ENCODE measurements at places on chromosomes 1 and 21.

GRCh38 chr1:161781995-161782394 lies 15.9 kb downstream of the ATF6 start:
- no peak for DNase-seq

DNA sequence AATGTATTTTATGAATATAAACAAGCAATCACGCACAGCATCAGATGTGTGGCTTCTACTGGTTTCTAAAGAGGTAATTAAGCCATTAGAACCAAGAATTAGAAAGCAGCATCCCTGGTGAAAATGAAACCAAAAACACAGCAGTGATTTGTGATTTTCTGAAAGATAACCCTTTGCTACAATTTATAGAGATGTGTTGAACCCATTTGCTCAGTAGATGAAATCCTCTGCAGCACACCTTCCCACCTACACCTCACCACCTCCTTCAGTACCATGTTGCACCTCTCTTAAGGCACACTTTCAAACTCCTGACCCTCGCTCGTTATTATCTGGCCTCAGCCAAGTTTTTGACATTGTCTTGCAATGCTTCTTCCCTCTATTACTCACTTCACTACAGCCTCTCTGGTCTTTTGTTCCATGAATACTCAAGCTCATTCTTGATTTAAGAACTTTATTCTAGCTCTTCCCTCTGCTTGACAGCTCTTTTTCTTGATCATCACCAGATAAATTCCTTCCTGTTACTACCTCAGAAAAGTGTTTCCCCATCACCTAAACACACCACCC lies 38.6 kb downstream of the NSL1 start:
- no peak for DNase-seq

DNA sequence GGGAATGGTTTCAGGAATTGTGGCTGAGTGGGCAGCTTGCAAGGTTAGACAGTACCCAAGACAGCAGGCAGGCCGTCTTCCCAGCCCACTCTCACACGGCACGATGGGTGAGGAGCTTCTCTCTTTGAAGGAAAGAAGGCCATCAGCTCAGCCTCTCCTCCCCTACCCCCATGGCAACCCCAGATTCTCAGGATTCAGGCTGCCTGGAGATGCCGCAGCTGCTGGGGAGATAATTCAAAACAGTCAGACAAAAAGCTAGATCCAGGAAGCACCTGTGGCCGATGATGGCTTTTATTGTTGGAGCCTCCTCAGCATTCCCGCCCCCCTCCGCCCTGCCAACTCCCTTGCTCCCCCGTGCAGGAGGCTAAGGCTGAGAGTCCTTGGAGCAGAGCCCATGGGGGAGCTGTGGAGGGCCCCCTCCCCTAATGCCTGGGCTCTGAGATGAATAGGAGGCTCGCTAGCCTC lies 220.5 kb downstream of the TRABD2B start:
- DNase-seq = no peak

- DNase-seq = peak; percentile 69
Observed at GRCh38 chr1:233543338-233544255, 70.3 kb upstream of the KCNK1 start.

GRCh38 chr1:201414051-201414738 lies 7.3 kb downstream of the TNNI1 start:
- DNase-seq = no peak

DNA sequence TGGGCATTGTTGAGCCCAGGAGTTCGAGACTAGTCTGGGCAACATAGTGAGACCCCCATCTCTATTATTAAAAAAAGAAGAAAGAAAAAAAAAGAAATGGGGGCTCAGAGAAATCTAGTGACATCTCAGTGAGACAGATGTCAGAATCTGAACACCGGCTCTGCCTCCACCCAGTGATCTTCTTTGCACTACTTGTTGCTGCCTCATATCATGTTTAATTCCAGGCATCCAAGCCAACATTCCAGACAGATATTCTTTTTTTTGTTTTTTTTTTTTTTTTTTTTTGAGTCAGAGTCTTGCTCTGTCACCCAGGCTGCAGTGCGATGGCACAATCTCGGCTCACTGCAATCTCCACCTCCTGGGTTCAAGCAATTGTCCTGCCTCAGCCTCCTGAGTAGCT lies 5.0 kb upstream of the ARL8A start:
- DNase-seq = no peak

DNA sequence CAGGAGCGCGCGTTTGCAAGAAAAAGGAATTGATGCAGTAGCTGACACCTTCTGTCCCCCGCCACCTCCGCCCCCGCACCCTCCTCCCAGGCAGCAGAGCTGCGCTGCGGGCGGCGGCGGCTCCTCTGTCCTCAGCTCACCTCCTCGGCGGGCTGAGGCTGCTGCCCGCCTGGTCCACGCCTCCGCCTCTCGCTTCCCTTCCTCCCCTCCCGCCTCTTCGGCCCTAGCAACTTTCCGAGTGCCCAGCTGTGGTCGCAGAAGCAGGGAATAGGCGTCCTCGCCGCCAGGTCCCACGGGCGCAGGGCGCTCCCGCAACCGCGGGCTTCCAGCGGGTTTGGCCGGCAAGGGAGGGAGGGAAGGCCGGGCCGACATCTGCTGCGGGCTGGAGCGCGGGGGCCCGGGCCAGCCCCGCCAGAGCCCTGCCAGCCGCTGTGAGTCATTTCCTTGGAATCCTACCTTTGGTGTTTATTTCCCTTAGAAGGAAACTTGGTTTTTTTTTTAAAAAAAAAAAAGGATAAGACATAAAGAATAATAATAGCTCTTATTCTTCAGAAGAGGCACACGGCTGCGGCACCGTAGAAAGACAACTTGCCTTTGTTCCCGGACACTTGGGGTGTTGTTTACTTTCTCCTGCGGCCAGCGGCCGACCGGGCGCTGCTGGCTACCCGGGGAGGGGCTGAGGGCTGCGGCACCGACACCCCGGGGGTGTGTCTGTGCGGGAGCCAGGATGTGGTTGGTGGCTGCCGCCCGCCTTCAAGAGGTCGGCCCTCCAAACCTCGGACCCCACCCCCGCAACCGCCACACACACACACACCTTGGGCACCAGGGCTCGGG lies 1.1 kb downstream of the SERTAD4 start:
- peak; percentile 47 for DNase-seq

GRCh38 chr1:86504137-86504479 lies 35.4 kb downstream of the CLCA1 start:
- peak; percentile 19 for DNase-seq

DNA sequence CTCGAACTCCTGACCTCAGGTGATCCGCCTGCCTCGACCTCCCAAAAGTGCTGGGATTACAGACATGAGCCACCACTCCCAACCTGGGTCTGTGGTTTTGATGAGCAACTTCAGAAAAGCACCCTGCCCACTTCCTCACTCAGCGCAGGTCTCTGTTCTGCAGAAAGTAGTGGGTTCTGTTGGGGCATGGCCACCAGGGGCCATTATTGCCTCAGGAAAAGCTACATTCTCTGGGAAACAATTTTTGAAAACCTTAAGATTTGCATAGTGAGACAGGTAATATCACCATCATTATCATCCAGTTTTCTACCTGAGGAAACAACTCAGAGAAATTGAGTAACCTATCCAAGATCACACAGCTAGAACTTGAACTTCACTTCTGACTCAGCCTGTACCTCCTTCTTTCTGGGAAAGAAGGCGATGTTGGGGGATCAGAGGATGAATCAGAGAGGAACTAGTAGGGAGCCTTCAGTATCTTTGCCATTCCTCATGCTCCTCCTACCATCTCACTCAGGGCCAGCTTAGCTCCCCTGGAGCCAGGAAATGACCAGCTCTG lies 7.1 kb upstream of the NES start:
- no peak for DNase-seq

GRCh38 chr1:203954788-203955552 lies 93.6 kb downstream of the SNRPE start:
- no peak for DNase-seq

GRCh38 chr1:181413836-181414235 lies 69.5 kb upstream of the CACNA1E start:
- no peak for DNase-seq

DNA sequence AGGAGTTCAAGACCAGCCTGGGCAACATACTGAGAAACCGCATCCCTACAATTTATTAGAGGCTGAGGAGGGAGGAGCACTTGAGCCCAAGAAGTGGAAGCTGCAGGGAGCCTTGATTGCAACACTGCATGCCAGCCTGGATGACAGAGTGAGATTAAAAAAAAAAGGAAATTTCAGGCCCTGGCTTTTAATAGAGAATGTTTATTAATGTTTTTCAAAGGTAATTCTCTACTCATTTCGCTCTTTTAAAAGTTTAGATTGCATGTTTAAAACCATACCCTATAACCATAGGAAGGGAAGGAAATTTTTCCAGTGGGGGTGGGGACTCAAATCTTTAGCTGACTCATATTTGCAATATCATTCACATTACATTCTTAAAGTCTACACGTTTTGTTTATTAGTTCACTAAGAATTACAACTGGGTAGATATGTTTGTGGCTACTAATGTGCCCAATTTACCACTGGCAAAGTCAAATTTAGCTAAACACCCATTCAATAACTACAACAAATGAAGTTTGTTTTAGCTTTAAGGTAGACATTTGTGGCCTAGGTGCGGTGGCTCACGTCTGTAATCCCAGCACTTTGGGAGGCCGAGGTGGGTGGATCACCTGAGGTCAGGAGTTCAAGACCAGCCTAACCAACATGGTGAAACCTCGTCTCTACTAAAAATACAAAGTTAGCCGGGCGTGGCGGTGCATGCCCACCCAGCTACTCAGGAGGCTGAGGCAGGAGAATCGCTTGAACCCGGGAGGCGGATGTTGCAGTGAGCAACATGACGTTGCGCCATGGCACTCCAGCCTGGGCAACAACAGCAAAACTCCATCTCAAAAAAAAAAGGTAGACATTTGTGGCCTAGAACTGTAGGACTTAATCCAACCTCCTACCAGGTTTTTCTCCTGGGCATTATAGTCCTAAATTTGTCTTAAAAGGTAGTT lies 5.0 kb downstream of the KDM5B start:
- no peak for DNase-seq

GRCh38 chr1:101064697-101065096 lies 39.1 kb upstream of the DPH5 start:
- no peak for DNase-seq

DNA sequence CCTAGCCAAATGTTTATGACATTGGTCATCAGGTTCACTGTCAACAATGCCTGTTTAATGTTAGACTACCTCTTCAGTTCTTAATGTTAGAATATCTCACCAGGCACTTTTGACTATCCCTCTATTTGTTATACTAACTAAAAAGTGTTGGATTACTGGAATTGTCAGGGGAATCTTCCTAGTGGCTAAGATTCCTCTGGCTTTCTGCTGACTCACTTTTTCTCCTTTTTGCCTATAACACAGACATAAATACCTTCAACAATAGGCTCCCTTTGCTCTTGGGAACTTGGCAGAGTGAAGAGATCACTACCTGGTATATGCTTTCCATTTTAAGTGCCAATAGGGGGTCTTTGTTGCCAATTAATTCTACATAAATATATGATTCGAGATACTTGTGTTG lies 68.5 kb downstream of the TMEM200B start:
- DNase-seq = no peak

GRCh38 chr1:36771660-36772284 lies 262.5 kb downstream of the GRIK3 start:
- no peak for DNase-seq

DNA sequence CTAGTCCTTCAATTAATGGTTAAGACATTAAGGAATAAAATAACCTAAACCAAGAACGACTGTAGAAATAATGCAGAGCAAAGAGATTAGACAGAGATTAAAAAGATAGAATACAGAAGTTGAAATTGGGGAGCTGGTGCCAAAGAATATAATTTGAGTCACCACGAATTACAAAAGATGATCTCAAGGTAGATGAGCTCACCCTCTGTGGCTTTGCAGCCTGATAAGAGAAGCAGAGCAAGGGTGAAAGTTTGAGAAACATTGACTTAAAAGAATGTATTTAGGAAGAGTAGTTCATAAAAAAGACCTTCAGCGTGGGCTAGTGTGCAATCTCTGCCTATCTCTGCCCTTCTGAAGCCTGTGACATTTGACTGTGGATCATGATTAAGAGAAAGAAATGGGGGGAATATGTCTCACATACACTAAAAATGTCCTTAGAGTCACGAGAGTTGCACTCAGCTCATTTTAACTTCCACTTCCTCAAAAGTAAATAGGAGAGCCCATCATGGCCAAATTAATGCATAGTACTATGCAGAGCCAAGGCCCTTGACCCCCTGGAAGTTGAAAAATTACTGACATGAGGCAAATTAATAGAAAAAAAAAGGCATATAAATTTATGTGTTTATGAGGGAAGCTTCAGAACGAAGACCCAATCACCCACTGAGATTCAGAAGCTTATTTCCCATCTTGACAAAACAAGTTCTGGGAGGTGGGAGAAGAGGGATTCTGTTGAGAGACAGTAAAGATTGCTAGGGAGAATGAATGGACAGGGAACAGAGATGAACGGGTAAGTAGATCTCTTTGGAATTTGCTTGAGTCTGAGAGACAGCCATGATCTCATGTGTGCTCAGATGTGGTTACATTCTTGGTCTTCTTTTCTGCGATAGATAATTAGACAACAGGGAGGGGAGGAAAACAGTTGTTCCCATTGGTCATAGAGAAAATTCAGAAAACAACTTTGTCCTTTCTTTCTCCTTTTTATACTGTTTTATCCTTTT lies 395.4 kb upstream of the LRRC7 start:
- DNase-seq = no peak

DNA sequence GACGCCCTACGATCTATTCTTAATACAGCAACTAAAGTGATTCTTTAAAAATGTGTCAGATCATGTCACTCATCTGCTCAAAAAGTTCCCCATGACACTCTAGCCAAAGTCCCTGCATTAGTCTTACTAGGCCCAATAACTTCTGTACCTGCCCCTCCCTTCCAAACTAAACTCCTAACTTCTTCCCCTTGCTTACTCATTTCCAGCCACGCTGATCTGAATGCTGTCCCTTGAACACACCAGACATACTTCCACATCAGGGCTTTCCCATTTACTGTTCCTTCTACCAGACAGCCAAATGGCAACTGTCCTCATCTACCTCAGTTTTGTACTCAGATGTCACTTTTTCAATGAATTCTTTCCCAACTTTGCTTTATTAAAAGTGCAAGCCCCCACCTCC lies 1.2 kb downstream of the PPT1 start:
- DNase-seq = no peak

GRCh38 chr1:166156674-166157073 lies 10.1 kb downstream of the FAM78B start:
- no peak for DNase-seq

- no peak for DNase-seq
Observed at GRCh38 chr1:147337040-147337630, 94.7 kb downstream of the CHD1L start.

- no peak for DNase-seq
Observed at GRCh38 chr1:33906156-33906555, 42.3 kb downstream of the HMGB4 start.

DNA sequence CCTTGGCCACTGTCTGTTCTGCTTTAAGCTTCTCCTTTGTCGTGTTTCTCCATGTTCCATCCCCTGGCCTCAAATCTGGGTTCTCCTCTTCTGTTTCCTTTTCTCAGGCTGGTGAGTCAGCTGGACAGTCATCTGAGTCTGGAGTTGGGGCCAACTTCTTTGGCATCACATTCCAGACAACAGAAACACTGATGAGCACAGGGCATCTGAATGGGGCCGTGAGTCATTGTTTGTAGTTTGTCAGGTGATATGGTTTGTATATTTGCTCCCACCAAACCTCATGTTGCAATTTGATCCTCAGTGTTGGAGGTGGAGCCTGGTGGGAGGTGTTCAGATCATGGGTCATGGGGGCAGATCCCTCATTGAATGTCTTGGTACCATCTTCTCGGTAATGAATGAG lies 14.3 kb upstream of the OLIG2 start:
- no peak for DNase-seq

GRCh38 chr1:187641463-187641862 lies 812.7 kb downstream of the PLA2G4A start:
- DNase-seq = no peak
